ENCODE measurements at places on chromosomes 4 and X.
A peak's percentile ranks its signal among the peaks of the same experiment; 100 is the strongest.

DNA sequence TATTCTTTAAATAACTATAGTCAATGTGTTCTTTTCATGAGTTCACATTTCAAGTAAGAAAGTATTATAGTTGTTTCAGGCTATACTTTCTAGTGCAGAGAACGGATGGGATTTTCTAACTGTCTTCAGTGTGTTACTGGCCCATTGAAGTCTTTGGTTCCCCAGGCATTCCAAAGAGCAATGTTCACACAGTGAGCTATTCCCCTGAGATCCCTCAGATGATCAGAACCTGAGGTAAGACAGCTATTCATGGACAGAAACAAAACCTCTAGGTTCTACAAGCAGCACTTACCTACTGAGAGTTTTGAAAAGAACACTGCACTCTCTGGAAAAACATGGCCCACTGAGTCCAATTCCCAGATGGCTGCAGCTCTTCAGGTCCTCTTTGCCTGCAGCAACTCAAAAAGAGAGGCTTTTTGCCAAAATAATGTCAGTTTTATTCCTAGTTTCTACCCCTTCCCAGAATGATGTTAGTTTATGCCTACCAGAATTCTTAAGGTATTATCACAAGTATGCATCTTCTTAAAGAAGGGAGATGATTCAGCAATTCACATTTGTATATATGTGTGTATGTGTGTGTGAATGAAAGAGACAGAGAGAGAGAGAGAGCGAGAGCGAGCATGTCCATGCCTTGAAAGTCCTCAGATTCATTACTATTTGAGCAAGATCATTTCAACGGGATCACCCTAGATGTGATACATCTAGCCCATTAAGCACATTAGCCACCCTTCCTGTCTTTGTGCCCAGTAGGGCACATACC is 146.1 kb downstream of the PDHA2 start:
- DNase-seq: no peak

GRCh38 chr4:7960790-7961655 is 21.4 kb upstream of the AFAP1 start:
- peak; percentile 61 for DNase-seq

GRCh38 chr4:122666527-122667245 is 45.8 kb upstream of the IL21 start:
- peak; percentile 7 for DNase-seq

- DNase-seq: no peak
These were observed 32.2 kb downstream of the TRMT44 start for GRCh38 chr4:8472689-8473197.

DNA sequence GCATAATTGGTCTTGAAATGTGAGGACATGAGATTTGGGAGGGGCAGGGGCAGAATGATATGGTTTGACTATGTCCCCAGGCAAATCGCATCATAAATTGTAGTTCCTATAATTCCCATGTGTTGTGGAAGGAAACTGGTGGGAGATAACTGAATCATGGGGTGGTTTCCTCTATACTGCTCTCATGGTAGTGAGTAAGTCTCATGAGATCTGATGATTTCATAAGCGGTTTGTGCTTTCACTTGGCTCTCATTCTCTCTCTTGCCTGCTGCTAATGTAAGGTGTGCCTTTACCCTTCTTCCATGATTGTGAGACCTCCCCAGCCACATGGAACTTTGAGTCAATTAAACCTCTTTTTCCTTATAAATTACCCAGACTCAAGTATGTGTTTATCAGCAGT is 2595.9 kb downstream of the PCDH7 start:
- no peak for DNase-seq

DNA sequence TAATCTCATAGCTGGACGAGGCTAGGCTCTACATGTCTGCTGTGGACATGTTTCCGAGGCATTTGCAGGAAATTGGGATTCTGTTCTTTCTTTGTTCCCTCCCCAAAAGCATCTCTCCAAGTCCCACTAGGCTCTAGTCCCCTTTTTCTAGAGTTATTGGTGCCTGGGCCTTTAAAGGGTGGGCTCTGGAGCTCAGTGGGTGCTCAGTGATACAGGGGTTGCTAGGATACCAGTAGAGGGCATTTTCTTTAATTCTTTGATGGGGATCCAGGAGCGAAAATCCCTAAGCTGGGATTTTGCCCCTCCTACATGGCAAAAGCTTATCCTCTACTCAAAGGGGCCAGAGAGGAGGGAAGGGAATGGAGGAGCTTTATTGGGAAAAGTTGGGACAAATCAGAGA is 34.2 kb downstream of the ARHGEF9 start:
- DNase-seq: no peak

GRCh38 chrX:151175283-151176062 is 911 bp upstream of the GPR50 start:
- no peak for DNase-seq

DNA sequence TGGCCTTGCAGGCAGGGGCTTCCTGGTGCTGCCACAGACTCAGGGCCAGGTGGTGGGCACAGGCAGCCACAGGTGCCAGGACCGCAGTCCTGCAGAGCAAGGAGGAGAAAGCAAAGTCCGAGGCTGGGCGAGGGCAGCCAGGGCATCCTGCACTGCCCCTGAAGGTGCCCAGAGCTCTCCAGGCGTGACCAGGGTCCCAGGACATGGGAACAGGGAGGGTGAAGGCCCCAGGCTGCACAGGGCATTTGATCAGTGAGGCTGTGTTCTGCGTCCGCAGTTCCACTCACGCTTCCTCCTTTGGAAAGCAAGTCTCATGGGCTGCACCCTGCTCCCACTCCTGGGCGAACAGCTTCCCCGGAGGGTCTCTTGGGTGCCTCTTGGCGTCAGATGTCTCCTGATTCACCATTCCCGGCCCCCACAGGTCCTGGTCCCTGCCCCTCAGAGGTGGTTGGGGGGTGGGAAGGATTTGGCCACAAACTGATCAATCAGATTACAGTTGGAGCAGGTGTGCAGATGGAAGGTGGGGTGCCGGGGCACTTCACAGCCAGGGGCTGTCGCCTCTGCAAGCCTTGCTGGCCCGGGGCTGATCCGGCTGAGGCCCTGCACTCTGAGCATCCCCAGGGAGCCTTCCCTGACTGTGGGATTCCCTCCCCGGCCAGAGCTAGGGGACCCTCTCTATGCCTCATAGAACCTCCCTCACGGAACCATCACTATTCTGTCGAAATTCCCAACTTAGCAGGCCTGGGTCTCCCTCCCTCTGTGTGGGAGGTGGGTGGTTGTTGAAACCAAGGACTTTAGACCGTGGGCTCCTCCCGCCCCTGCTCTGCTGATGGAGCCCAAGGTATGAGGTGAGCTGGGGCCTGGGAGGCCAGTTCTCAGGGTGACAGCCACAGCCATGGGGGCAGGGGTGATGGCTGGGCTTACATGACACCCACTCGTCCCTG is 3.3 kb downstream of the SH3TC1 start:
- no peak for DNase-seq

GRCh38 chrX:8635812-8636211 is 96.1 kb downstream of the ANOS1 start:
- no peak for DNase-seq

DNA sequence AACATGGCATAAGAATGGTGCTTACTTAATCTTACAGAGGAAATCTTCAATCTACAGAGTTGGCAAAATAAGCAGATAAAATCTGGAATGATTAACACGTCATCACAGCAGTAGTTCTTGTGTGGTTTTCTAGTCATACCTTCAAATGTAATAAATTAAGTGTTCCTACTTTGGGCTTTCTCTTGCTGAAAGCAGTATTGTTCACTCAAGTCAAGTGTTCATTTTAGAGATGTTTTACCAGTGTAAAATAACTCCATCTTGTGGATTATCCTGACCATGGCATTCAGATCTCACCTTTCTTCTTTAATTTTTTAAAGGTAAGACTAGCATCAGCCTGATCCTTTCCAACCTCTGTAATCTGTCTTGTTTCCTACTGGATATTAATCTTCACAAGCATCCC is 72.9 kb downstream of the ADAMTS3 start:
- DNase-seq: no peak

GRCh38 chr4:42411803-42412202 is 14.5 kb downstream of the SHISA3 start:
- no peak for DNase-seq

DNA sequence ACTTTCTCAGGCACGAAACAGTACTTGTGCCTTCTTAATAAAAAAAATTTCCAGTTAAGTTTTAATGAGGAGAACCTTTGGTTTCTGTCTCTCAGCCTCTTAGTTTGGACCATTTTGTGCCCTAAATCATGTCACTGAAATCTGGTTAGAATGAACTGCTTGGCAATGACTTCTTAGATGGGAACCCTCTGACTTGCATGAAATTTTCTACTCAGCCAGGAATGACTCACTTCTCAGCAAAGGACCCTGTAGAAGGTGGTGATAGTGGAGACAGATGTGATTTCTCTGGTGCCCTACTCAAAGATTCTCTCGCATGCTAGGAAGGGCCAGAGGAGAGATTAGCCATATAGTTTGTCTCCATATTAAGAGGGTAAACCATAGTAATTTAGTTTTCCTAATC is 50.5 kb downstream of the RASL11B start:
- no peak for DNase-seq

GRCh38 chr4:41622787-41623186 is 84.8 kb downstream of the LIMCH1 start:
- DNase-seq: no peak

- no peak for DNase-seq
These were observed 54.4 kb downstream of the KIT start for GRCh38 chr4:54712206-54712605.

DNA sequence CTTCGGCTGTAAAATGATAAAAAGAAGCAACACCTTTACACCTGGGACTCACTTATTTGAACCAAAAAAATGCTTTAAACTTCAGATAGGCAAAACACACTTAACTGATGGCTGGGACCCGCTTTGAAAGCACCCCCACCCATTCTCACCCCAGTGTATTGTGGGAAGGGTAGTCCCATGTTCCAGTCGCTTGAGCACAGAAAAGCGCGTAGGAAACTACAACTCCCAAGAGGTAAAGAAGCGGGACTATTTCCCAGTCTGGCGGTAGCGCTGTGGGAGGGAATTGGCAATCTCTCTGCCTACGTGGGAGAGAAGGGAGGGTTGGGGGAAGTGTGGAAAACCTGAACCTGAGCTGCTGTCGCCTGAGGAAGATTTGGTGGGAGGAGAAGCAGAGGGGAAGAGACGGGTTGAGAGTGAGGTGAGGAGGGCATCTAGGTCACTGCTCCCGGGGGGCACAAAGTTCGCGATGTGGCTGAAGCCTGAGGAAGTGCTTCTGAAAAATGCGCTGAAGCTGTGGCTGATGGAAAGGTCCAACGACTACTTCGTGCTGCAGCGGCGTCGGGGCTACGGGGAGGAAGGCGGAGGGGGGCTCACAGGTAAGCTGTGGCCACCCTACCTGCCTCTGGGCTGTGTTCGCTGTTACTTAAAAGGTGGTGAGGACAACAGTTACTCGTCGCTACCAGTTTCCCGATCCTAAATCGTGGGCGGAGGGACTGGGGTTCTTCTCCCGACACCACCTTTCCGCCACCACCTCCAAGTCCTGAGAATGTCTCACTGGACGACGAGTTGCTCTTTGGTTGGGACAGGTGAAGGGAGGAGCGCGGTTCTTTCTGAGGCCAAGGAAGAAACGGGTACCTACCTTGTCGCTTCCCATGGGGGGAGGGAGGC is at the start of gene TBC1D8B:
Gene TBC1D8B, plus strand, starts transcription at position 286 of the 888 bp plus-strand sequence. Its CDS starts 181 bp downstream, at position 467.
- DNase-seq: no peak

- DNase-seq: no peak
These were observed 17.0 kb upstream of the UGT2B17 start for GRCh38 chr4:68593112-68593511.
